ENCODE measurements at places on chromosomes 5 and 9.

GRCh38 chr9:133539991-133540697, 5.6 kb downstream of the ADAMTSL2 start:
- DNase-seq: no peak

- peak; percentile 86 for DNase-seq
These were observed 185.8 kb downstream of the CDK5RAP2 start for GRCh38 chr9:120394058-120394669.

- DNase-seq: no peak
These were observed 10.3 kb downstream of the LPCAT1 start for GRCh38 chr5:1513326-1514026.

DNA sequence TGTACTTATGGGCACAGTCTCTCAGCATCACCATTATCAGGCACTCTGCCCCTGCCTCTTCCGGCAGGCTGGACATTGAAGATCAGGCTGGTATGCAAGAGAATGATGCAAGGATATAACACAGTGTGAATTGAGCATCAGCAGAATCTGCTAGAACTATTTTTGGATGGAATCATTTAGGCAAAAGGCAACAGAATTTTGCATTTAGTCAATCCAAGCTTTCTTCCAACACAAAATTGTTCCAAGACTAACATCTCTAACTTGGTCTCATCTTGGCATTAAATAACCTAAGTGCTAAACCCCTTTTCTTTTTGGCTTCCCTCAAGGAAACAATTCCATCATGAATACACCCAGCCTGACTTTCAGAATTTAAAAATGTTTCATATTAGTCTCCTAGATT, 339.9 kb downstream of the PRELID2 start:
- DNase-seq: no peak

- DNase-seq: no peak
These were observed 94.4 kb upstream of the FSTL4 start for GRCh38 chr5:133706506-133707430.

DNA sequence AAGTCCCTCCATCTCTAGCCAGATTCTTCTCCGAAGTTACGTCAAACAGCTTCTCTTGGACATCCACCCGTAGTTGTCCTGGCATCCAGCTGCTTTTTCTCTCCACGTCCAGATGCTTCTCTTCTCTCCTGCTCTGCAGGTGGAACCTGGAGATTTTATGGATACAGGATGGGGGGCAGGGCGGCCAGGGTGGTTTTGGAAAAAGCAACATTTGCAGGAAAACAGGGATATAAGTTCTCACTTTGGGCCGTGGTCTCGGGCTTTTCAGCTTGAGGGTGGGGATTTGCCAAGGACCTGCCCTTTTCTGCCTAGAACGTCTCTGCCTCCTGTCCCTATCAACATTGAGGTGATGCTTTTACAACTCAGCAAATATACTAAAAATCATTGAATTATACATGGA, 1941.6 kb upstream of the C9orf72 start:
- DNase-seq: no peak

DNA sequence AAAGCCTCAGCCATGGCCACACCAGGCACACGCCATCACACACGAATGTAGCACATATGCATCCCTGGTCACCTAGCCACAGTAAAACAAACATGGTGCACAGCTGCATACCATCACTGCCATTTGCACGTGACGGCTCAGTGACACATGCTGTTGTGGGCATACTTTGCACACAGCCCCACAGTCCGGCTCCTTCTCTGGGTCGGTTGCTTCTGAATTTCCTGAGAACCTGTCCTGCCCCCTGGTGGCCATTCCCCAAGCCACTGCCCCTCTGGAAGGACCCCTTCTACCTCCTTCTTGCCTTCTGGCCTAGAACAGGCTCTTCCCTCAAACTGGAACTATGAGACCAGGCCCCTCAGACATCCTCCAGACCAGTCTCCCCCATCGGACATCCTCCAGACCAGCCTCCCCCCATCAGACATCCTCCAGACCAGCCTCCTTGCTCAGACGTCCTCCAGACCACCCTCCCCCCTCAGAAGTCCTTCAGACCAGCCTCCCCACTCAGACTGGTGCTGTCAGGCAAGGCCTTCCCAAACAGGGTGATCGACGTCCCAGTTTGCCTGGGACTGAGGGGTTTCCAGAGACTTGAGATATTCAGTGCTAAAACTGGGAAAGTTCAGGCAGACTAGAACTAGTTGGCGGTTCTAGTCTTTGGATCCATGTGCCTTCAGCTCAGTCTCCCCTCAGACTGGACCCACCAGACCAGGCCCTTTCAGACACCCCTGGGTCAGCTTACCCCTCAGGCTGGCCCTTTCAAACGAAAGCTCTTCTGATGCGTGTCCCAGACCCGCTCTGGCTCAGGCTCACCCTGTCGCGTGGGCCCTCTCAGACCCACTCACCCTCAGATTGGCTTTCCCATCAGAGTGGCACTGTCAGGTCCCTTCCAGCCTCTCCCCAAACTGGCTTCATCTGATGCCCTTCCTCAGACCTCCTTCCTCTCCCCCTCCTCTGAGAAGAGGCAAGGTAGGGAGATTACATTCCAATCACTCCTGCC, 24.3 kb upstream of the ENHO start:
- no peak for DNase-seq

GRCh38 chr9:74861071-74861470, 26.6 kb downstream of the TRPM6 start:
- DNase-seq: no peak

GRCh38 chr9:100112677-100113336, 13.8 kb downstream of the INVS start:
- no peak for DNase-seq

- no peak for DNase-seq
These were observed at the start of gene EDIL3 for GRCh38 chr5:84384604-84385575. Gene EDIL3, minus strand, starts transcription at chr5:84384880. Its CDS starts 506 bp downstream, at chr5:84384374.

GRCh38 chr5:131749723-131750470, 46.9 kb downstream of the FNIP1 start:
- no peak for DNase-seq

DNA sequence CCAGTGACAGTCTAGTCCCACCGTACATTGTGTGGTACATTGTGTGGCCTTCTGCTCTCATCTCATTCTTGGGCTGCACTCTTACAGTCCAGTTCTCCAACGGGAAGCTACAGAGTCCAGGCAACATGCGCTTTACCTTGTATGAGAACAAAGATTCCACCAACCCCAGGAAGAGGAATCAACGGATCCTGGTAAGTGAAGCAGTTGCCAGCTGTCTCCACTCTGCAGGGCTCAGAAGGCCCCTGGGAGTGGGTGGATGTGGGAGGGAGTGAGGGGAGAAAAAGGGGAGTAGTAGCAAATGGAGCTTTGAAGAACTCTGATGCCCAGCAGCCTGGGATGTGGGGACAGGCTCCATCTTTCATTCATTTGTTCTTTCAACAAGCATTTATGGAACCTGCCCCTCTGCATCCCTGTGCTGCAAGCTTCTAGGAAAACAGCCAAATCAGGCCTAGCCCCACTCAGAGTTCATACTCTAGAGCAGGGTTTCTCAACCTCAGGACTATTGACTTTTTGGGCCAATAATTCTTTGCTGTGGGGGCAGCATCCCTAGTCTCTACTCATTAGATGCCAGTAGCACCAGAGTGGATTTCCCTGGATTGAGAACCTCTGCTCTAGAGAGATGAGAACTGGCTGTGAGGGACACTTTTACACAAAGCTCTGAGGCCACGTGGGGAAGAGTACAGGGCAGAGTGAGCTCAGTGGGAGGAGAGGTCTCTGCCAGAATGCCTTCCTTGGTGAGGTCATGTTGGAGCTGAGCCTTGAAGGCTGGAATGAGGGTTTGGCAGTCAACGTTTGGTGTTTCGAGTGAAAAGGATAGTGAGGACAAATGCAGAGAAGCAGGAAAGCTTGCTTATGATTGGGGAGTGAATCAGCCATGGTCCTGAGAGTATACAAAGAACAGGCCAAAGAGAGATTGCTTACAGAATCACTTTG, 1.1 kb downstream of the POLR1E start:
- peak; percentile 85 for DNase-seq

- DNase-seq: no peak
These were observed 485.7 kb upstream of the TUSC1 start for GRCh38 chr9:26163931-26164330.

- DNase-seq: no peak
These were observed 12.7 kb upstream of the FCN1 start for GRCh38 chr9:134930398-134930797.

GRCh38 chr9:23621924-23622323, 204.1 kb downstream of the ELAVL2 start:
- no peak for DNase-seq

GRCh38 chr5:170546282-170546681, 42.5 kb downstream of the KCNIP1 start:
- DNase-seq: no peak

GRCh38 chr9:6782345-6782744, 24.6 kb downstream of the KDM4C start:
- no peak for DNase-seq

DNA sequence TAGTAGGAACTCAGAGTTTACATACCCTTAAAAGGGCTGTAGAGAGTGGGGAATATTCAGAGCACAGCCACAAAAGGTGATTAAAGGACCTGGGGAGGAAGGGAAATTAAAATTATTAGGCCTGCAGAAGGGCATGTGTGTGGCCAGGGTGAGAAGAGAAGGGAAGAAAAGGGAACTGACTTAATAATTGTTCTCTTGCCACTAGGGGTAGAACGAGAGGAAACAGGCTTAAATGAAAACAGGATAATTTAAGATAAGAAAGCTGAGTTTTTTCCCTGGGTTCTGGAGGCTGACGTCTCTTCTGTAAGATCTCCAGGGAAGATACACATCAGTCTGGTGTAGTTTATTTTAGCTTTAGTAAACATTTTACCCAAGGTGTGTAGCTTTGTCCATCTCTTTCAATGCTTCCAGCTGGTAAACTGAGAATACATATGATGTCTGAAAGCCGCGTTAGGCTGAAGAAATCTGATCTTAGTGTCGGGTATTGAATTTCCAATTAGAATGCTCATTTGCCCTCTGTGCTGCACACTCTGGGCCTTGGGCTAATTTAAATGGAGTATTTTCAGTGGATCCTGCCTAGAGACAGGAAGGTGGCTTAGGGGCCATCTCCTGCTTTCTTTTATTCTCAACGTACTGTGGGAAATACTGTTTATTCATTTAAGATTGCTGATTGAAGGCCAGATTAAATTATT, 416.8 kb downstream of the TMEM38B start:
- DNase-seq: no peak

GRCh38 chr5:127338501-127338900, 47.9 kb downstream of the MEGF10 start:
- no peak for DNase-seq

GRCh38 chr9:22157828-22158227, 148.7 kb upstream of the CDKN2B start:
- DNase-seq: no peak

DNA sequence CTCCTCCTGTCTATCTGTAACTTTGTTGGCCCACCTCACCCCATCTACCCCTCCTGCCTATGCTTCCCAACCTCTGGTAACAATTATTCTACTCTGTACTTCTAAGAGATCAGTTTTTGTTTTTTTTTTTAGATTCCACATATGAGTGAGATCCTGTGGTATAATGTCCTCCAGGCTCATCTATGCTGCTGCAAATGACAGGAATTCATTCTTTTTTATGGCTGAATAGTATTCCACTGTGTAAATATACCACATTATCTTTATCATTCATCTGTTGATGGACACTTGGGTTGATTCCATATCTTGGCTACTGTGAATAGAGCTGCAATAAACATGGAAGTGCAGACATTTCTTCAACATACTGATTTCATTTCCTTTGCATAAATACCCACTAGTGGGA, 8.0 kb upstream of the NPR2 start:
- no peak for DNase-seq

GRCh38 chr5:102911973-102912372, 156.9 kb downstream of the PAM start:
- DNase-seq: peak; percentile 38

GRCh38 chr9:83294816-83295215, 231.9 kb upstream of the RASEF start:
- DNase-seq: no peak

DNA sequence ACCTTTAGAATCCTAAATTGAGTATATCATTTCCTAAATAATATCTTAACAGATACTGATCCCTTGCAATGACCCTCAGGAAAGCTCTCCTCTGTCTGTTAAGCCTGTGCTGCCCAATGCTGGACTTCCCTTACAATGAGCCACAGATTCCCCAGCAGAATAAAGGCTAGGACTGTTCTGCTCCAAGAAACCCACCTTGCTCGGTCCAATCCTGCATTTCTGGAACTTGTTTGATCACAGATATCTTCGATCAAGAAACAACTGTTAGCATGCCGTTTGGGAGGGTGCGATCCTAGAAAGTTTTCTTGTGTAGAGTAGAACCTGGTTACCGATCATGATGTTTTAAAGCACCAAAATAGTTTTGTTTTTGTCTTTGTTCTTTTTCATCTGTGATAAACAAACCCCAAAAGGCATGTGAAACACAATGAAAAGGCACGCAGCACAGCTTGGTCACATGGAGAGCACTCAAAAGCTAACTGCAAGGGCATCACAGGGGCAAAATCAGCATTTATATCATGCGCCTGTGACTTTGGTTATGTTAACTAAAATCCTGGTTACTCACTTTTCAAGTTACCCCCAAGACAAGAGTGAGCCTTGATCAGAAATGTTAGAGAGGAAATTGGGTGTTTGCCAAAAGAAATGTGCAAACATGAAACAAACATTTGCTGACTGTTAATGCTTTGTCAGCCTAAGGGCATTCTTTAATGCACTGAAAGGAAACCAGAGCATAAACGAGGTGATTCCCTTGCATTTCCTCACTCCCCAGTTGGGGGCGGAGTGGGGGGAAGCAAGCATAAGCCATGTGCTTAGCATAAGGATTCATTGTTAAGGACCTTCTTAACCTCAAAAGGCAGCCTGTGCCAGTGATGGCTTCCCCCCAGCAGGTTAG, 61.9 kb upstream of the ADAMTS16 start:
- DNase-seq: no peak

DNA sequence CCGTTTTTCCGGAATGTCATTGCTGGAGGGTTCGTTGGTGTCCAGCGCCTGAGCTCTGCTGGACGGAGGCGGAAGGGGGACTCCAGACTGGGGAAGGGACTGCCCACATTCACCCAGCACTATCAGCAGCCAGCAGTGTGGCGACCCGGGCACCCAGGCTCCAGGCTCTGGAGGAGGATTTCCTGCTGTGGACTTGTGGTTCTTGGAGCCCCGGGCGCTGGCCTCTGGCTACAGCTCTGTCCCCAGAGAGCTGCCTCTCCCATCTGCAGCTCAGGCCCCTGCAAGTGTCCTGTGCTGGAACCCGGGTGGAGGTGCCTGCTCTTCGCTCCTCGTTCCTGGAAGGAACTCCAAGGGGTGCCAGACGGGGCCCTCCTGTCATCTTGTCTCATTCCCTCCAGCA, 152.6 kb downstream of the RGS3 start:
- no peak for DNase-seq

GRCh38 chr9:131827821-131828369, 88.0 kb upstream of the RAPGEF1 start:
- DNase-seq: no peak

DNA sequence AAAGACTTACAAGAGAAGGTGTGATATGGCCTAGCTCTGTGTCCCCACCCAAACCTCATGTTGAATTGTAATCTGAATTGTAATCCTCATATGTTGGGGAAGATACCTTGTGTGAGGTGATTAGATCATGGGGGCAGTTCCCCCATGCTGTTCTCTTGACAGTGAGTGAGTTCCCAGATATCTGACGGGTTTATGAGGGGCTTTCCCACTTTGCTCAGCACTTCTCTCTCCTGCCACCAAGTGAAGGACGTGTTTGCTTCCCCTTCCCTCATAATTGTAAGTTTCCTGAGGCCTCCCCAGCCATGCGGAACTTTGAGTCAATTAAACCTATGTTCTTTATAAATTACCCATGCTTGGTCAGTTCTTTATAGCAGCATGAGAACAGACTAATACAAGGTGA, 49.0 kb downstream of the CDO1 start:
- DNase-seq: no peak

GRCh38 chr9:79895232-79895631, 323.5 kb downstream of the TLE4 start:
- DNase-seq: no peak

- no peak for DNase-seq
These were observed 1.1 kb downstream of the ISL1 start for GRCh38 chr5:51384281-51384840.
